ENCODE measurements at places on chromosomes 4 and X.

GRCh38 chrX:20499763-20500162 lies 233.1 kb upstream of the RPS6KA3 start:
- no peak for DNase-seq

DNA sequence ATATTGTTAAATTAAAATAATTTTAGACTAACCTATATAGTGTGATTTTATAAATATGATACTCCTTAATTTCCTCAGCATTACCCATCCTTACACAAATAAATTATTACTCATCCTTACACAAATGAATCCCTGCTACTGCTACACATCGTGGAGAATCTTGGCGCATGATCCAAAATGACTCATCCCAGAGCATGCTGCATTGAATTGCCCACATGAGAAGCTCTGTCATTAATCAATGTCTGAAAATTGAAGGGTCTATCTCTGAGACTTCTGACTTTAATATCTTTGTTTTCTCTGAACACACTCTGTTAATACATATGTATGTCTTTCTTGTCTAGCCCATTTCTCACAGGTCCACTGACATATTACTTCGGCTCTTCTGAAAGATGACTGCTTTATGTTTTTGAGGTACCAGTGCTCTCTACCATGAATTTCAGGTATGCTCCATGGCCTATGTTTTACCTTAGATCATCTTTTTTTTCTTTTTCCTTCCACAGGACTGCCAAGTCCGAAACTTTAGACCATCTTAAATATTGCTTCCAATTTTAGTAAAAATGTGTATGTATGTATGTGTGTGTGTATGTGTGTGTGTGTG lies 15.7 kb upstream of the DUSP21 start:
- no peak for DNase-seq

- no peak for DNase-seq
Measured at GRCh38 chrX:14872355-14872754, 514 bp downstream of the FANCB start.

DNA sequence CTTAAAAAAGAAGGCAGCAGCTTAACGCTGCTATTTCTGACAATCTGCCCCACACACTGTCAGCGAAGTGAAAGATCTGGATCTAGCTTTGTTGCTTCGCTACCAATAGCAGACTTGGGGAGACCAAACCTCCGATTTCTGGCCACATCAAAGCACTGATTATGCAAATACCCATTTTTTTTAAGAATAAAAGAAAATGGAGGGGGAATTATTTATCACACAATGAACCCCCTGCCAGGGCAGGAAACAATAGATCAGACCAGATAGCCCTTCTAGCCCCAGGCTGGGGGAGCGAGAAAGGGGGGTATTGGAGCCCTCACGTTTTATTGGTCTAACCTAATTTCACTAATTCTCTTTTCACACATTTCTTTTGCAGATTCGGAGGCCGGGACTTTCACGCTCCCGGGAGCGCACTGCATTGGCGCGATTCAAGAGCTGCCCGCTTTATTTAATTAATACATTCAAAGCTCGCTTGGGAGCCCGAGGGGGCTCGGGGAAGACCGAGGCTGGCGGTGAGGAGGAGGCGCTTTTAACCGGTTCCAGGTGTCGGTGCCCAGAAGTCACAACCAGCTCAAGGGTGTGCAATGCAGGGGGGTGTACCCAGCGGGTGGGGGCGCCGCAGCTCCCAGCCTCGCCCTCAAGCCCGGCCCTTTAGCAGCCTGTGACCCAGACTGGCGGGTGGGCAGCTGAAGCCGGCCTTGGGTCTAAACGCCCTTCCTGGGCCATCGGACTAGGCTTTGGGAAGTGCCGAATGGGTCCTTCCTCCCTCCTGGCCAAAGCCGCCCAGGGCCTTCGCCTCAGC lies 5.5 kb downstream of the NEUROG2 start:
- DNase-seq: no peak

DNA sequence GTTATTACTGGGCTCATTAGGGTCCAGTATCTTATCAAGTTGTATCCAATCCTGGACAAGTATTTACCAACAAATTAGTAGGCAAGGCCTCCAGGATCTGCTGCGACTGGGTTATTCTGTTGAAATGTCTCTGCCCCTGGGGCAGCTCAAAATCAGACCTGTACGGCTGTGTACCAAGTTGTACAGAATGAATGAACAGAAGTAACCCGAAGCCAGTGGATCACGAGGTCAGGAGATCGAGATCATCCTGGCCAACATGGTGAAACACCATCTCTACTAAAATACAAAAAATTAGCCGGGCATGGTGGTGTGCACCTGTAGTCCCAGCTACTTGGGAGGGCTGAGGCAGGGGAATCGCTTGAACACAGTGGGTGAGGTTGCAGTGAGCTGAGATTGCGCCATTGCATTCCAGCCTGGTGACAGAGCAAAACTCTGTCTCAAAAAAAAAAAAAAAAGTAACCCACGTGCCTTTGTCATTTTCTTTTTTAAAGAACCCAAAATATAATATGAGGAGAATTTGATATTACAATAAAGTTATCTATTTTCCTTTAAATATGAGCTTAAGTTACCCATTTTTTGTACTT lies 127.3 kb downstream of the CBR4 start:
- DNase-seq: no peak

DNA sequence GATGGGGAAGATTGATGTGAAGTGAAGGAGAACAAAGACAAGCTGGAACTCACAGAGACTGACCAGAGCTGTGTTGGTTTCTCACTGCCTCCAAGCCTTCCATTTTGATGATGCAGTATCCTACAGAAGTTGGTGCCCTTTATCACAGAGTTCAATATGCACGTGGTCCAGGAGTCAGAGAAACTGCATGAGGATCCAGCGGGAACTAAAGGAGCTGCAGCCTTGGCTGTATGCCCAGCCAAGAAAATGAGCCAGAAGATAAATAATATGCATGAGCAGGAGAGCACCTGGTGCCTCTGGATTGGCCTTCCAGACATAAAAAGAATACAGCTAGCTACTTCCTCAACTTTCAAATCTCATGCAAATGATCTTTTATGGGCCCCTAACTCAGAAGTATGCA lies 44.3 kb upstream of the DCLK2 start:
- DNase-seq: no peak

DNA sequence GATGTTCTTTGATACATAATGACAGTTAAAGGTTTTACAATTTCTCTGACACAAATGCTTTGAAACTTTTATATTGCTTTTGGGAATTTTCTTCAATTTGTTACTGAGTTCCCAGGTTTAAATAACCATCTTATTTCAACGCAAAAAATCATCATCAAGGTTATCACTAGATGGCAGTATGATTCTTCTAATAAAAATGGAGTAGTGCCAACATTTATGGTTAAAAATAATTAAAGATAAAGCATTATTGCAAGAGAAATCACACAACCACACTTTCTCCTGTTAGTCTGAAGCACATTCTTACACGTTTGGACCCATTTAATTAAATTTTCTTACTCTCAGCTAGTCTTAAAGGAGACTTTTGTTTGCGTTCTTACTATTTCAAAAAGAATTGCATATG lies 611.3 kb upstream of the CPXCR1 start:
- DNase-seq: no peak

- no peak for DNase-seq
Measured at GRCh38 chr4:74206088-74206825, 48.3 kb downstream of the MTHFD2L start.

DNA sequence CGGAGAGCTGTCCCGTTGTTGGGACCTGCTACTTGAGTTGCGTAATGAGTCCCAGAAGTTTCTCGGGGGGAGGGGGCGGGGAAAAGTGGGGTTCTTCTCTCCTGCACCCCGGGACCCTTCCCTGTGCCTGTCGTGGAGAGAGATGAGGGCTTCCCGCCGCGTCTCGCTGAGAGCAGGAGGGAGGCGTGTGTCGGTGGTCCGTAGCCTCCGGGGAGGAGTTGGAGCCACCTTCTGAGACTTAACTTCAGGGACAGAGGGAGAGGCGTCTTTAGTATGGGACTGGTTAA lies 698 bp downstream of the AFF1 start:
- DNase-seq: no peak

- DNase-seq: no peak
Measured at GRCh38 chr4:30763321-30763727, 43.2 kb downstream of the PCDH7 start.

- no peak for DNase-seq
Measured at GRCh38 chrX:130523460-130524394, 121.9 kb downstream of the RBMX2 start.

All from activated gamma-delta T cell treated with anti-CD3 and anti-CD28 coated beads, Interleukin-2, amount 50 U/mL, for 16 hours (primary cell).